ENCODE measurements at places on chromosomes 7 and 10. TPM values are rescaled to one million over a fixed set of nuclear protein-coding genes. Genes with fewer than 3 reads are reported as not detected.

- DNase-seq, result no peak
These were observed 733.0 kb downstream of the TNS3 start for GRCh38 chr7:46848944-46849343.

- no peak for DNase-seq
These were observed 55.9 kb downstream of the CFAP46 start for GRCh38 chr10:132886211-132887099.

NKX1-2 gene
- not detected for total RNA-seq

DNA sequence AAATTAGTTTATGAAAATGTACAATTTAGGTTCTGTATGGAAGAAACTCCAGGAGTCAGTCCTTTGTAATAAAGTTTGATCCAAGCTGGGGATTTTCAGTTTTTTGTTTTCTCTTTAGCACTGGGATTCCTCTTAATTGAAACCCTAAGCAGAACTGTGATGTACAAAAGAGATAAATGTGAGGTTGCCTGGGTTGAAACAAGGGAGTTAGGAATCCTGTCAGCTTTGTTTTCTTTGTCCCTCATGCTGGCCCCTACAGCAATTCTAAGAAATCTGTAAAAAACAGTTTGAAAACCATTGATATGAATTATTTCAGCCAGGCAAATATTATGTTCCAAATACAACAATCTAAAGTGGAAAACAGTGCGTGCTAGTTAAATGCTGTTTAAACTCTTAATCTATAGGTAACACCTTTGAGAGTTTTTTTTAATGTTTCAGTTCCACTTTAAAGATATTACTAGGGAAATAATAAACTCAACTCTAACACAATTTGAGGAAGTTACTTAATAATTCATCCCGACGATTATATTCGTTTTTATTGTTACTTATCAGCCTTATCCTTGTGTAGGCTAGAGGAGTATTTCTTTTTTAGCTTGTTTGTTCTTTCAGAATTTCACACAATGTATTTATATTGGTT lies 65.3 kb downstream of the SGCE start:
- no peak for DNase-seq

DNA sequence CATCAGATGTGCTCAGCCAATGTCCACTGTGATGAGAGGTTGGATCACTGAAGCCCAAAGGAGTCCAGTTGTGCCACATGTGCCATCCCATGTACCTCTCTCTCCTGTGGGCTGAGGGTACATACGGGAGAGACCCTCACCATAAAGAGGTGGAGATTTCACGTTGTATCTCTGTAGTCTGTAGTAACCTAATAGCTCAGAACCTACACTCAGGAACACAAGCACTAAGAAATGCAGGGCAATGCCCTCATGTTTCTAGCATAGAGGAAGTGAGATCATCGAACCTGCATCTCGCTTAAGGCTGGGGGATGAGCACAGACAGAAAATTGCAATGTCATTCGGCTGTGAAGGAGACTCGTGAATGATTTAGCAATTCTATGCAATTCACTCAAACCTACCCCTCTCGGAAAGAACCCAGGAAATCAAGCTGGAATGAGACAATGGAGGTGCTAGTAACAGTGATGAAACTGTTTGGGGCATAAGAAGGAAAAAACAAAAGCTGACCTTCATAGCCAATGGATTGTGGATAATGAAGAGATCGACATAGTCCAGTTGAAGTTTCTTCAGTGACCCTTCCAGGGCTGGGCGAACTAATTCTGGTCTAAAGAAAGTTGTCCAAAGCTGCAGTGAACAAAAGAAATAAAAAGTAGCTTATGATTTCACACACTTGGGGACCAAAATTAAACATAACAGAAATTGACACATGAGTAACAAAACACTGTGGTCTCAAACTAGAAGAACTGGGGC lies 80.3 kb upstream of the UCN3 start:
- peak; percentile 60 for DNase-seq
